ENCODE measurements at places on chromosomes 4 and X. TPM values are rescaled to one million over a fixed set of nuclear protein-coding genes. Genes with fewer than 3 reads are reported as not detected.

The C4orf36 gene
- total RNA-seq, result 1.2 TPM

The CXCL11 gene
- total RNA-seq, result not detected

The PAGE5 gene
- not detected for total RNA-seq

The CACNA1F gene
- total RNA-seq, result not detected

The IL13RA2 gene
- not detected for total RNA-seq

The HGFAC gene
- not detected for total RNA-seq

The SYTL5 gene
- total RNA-seq, result 0.06 TPM

The TMEM31 gene
- not detected for total RNA-seq

The IL2RG gene
- 5.8 TPM for total RNA-seq

The CENPVL1 gene
- not detected for total RNA-seq

The PSAPL1 gene
- not detected for total RNA-seq

The NEIL3 gene
- total RNA-seq, result 0.32 TPM

The DIPK2B gene
- 42.8 TPM for total RNA-seq
